ENCODE measurements at places on chromosomes 1 and 21. TPM values are rescaled to one million over a fixed set of nuclear protein-coding genes. Genes with fewer than 3 reads are reported as not detected.

DNA sequence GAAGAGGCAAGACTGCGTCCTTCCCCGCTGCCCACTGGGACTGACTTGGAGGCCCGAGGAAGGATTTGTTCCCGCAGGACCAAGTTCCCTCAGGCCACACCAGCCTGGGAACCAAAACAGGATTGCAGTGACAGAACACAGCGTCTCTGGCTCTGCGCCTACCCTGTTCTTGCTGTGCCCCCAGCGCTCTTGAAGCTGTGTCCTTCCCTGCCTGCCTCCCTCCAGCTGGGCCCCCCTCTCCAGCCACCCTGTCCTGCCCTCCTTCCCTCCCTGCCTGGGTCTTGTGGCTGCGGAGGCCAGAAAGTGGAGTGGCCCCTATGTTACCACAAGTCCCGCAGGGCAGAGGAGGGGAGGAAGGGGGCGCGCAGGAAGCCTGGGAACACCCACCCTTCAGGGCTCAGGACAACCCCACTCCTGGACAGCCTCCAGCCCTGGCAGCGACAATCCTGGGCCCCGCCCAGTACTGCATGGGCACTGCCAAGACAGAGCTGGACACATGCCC lies 164.9 kb downstream of the DYRK1A start:
- DNase-seq: no peak

GRCh38 chr21:25709684-25710265 lies 24.9 kb downstream of the ATP5PF start:
- DNase-seq: no peak

DNA sequence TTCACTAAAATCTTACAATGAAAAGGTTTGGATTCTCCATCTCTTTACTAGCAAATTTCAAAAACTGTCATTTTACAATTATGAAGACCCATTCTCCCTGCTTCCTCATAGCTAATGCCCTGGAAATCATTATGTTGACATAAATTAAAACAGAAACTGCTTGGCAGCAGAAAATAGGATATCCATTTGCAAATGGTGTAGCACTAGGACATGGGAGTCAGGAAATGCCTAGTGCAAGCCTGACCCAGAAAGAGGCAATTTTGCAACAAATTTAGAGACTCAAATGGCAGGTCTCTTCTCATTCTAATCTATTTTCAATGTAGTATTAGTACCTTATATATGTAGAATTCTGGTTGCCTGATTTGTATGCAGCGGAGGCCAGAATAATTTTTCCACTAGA lies 2.2 kb downstream of the GBP5 start:
- no peak for DNase-seq

GRCh38 chr1:81549588-81550127 lies 251.1 kb upstream of the ADGRL2 start:
- DNase-seq: no peak

DNA sequence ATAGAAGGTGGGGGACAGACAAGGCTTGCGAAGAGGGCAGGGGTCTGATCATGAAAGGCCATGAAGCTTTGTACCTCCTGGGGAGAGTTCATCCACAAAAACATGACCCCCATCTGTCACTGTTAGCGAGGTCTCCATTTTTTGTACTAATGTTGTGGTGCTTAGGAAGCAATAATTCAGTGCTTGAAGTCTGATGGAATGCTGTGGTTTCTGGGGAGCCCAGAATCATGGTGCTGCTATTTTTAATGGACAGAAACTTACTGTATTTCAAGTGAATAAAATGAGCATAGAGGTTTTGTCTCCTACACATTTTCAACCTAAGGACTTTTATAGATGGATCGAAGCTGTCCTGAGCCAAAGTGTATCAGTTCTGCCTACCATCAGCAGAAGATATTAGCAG lies 28.2 kb upstream of the RGL1 start:
- DNase-seq: no peak

- DNase-seq: no peak
Measured at GRCh38 chr1:84632137-84632536, 57.9 kb upstream of the CTBS start.

GRCh38 chr1:245154429-245155271 lies at the start of gene KIF26B:
KIF26B (plus strand) TSS chr1:245154985; CDS start chr1:245155425, 440 bp downstream.
- no peak for DNase-seq

DNA sequence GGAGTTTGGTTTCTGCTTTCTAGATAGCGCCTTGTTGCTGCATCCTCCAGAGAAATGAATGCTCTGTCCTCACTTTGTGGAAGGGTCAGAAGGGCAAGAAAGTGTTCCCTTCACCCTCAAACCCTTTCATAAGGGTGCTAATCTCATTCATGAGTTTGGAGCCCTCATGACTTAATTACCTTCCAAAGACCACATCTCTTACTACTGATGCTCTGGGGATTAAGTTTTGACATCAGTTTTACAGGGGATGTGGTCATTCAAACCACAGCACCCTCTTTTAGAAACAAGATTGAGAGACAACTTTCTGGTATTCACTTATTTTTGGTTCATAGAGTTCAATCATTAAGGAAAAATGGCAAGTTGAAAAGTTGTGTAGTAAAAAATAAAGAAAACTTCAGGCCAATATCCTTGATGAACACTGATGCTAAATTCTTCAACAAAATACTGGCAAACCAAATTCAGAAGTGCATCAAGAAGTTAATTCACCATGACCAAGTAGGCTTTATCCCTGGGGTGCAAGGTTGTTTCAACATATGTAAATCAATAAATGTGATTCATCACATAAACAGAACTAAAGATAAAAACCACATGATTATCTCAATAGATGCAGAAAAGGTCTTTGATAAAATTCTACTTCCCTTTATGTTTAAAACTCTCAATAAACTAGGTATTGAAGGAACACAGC lies 442.1 kb downstream of the PTBP2 start:
- DNase-seq: no peak

- no peak for DNase-seq
Measured at GRCh38 chr1:48552903-48553606, 81.1 kb upstream of the SPATA6 start.

DNA sequence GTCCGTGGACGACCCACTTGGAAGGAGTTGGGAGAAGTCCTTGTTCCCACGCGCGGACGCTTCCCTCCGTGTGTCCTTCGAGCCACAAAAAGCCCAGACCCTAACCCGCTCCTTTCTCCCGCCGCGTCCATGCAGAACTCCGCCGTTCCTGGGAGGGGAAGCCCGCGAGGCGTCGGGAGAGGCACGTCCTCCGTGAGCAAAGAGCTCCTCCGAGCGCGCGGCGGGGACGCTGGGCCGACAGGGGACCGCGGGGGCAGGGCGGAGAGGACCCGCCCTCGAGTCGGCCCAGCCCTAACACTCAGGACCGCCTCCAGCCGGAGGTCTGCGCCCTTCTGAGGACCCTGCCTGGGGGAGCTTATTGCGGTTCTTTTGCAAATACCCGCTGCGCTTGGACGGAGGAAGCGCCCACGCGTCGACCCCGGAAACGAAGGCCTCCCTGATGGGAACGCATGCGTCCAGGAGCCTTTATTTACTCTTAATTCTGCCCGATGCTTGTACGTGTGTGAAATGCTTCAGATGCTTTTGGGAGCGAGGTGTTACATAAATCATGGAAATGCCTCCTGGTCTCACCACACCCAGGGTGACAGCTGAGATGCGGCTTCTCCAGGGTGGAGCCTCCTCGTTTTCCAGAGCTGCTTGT lies 32.4 kb downstream of the PRMT2 start:
- DNase-seq: no peak

- no peak for DNase-seq
Measured at GRCh38 chr1:121517586-121518230, 332.9 kb downstream of the SRGAP2C start.

- DNase-seq: no peak
Measured at GRCh38 chr21:30227128-30227527, 11.2 kb upstream of the CLDN8 start.

DNA sequence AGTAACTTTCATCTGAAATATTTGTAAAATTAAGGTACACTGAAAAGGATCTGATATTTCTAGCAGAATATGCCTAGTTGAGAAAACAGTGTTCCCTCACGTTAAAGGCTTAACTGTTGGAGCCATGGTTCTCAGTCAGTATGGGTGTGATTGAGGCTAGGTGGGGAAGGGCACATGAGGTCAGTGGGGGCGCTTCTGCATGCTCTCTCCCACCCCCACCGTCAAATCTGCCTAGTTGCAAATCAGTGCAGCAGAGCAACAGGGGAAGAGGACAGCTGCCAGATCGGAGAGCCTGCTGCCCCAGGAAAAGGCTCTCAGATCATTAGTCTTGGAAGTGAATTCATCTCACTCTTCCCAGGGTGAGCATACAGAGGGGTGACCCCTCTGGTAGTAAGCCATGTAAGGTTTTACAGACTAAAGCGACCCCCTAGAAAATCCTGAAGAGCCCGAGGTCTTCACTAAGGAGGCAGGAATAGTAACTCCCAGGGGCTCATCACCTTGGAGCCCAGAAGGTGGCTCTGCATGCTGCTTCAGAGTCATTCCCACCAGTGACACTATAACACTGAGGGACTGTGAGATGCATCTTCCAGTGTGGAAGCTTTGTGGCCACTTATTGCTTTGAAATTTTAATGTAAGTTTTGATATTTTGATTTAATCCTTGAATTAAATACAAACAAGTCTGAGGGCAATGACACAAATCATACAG lies 83.1 kb upstream of the BARHL2 start:
- DNase-seq: no peak

- no peak for DNase-seq
Measured at GRCh38 chr1:950881-951280, 8.2 kb downstream of the NOC2L start.

DNA sequence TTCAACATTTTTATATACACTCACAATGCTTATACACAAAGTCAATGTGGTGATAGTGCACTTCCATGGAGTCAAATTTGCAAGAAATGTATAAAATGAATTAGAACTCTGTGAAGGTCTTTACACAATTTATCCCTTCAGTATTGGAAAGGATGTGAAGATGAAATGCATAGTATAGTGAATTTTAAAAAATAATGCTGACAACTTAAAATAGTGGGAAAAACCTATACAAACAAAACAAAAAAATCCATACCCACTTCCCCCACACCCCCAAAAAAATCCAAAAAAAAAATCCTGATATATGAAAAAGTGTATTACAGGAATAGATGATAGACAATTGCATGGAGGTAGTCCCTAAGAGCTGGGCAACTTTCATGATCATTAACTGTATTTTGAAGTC lies 165.3 kb downstream of the HLX start:
- no peak for DNase-seq

GRCh38 chr1:24849672-24850295 lies 80.3 kb downstream of the RUNX3 start:
- DNase-seq: no peak

- DNase-seq: no peak
Measured at GRCh38 chr1:177273141-177273540, 102.4 kb downstream of the BRINP2 start.

DNA sequence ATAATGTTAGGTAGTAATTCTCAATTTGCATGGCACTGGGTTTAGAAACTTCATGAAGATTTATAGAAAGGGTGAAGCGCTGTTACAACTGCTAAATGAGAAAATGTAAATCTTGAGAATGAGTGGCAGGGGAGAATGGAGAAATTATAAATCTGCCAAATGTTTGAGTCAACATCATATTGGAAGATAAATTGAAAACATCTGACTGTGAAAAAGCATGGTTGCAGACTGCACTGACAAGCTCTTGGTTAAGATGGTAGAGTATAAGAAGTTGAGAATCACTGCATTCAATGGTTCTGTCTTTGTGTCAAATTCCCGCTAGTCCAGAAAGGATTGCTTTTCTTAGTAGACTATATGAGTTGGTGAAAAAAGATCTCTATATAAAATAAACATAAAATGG lies 113.3 kb upstream of the DUSP10 start:
- DNase-seq: no peak

- no peak for DNase-seq
Measured at GRCh38 chr1:20385630-20386029, 95.0 kb downstream of the VWA5B1 start.

DNA sequence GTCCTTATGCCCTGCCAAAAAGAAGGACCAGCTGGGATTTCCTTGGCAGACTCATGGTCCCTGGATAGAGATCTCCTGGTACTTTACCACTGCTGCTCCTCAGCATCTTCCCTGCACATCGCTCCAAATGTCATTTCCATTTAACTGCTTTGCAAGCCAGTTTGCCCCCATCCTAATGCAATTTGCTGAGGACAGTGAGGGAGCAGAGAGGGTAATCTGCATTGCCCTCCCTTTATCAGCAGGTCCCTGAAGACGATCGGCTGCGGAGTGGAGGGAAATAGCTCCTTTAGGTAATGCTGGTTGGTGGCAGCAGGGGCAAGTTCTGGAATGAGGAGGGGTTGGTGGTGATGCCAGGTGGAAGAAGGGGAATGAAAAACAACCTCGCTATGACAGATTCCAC lies 2.7 kb downstream of the PLXNA2 start:
- DNase-seq: no peak

DNA sequence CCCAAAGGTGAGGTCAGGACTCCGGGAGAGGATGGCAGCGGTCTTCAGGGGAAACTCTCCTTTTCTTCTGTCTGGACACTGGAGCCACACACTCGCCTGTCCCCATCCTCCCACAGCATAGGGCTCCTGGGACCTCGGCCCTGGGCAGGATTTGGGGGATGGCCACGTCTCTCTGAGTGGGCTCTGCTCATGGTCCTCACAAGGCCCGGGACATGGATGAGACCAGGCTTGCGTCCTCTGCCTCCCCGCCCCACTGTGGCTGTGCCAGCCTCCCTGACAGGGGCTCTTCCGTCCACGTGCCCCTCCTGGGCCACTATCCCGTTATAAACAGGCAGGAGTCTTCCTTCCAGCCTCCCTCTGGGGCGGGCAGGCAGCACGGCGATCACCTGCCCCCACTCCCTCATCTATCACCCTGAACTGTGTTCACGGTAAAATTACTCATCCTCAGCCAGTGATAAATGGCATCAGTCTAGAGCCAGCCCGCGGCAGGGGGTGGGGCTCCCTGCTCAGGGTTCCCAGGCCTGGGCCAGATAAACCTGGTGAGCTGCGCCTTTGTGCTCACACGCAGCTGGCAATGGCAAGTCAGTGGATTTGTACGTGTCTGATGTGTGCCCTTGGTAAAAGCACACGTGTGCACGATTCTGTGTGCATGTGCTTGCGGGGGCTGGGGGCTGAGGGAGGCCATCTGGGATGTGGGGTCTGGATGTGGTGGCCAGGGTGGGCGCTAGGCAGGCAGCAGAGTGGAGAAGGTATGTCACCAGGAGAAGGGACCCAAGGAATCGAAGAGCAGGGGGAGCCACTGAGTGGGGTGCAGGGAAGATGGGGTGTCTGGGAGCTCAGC lies 12.6 kb upstream of the SAMD11 start:
- no peak for DNase-seq

- DNase-seq: no peak
Measured at GRCh38 chr21:25297117-25297516, 310.2 kb downstream of the MRPL39 start.

The PAQR6 gene
- 3.9 TPM for total RNA-seq

The HEYL gene
- total RNA-seq: 5.2 TPM

The SLC9C2 gene
- not detected for total RNA-seq

The ALPL gene
- total RNA-seq: 2.9 TPM

The CD1D gene
- total RNA-seq: 2.0 TPM

The SEC16B gene
- total RNA-seq: 8.8 TPM

The OR2M7 gene
- total RNA-seq: not detected

The PLA2G2D gene
- total RNA-seq: not detected

The CD5L gene
- not detected for total RNA-seq

The SERTAD4 gene
- total RNA-seq: 7.9 TPM

The AUNIP gene
- total RNA-seq: not detected

The OR2T35 gene
- total RNA-seq: not detected

The LSM10 gene
- 49.5 TPM for total RNA-seq

Data from breast epithelium (tissue), 4 donors.